ENCODE measurements at places on chromosomes 11 and 22. TPM values are rescaled to one million over a fixed set of nuclear protein-coding genes. Genes with fewer than 3 reads are reported as not detected.
A peak's percentile ranks its signal among the peaks of the same experiment; 100 is the strongest.

- peak; percentile 90 for DNase-seq
These were observed 13.1 kb downstream of the EEF1G start for GRCh38 chr11:62560566-62561103.

The OR6M1 gene
- not detected for total RNA-seq

GRCh38 chr11:67105964-67106363 lies 13.1 kb upstream of the KDM2A start:
- no peak for DNase-seq

The SERPIND1 gene
- total RNA-seq, result 1.7 TPM

The KREMEN1 gene
- total RNA-seq, result 49.8 TPM

The HBD gene
- not detected for total RNA-seq

DNA sequence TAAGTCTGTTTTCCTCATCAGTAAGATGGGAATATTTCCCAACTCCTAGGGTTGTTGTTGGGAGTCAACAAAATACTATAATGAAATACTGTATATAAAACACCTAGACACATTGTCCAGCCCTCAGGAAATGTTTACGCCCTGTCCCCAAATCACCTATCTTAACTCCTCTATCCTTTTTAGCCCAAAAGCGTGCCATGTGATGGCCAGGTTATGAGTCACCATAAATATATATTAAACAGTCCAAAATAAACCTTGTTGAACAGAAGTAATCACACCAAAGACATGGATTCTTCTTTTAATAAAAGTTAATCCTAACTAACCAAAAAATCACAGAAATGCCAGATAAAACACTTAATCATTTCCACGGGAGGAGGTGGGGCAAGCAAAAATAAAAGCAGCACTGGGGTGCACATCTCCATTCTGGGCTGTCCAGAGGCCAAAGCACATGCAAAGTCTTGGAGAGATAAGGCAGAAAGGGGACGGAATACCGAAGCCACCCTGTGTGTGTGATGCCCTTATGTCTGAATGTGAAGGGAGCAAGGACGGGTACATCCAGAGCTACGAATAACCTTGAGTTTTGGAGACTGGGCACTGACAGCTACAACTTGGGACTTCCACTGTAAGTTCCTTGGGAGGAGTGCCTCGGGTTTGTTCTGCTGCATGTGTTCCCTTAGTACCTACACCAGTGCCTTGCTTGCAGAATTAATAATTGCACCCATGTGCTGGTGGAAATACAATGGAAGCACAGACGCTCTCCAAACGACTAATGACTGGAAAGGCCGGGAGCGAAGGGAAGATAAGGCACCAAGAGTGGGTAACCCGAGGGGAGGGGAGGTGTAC lies 1.1 kb downstream of the OSBP start:
- no peak for DNase-seq

- peak; percentile 36 for DNase-seq
These were observed 2.1 kb downstream of the SOX10 start for GRCh38 chr22:37982151-37982785.

DNA sequence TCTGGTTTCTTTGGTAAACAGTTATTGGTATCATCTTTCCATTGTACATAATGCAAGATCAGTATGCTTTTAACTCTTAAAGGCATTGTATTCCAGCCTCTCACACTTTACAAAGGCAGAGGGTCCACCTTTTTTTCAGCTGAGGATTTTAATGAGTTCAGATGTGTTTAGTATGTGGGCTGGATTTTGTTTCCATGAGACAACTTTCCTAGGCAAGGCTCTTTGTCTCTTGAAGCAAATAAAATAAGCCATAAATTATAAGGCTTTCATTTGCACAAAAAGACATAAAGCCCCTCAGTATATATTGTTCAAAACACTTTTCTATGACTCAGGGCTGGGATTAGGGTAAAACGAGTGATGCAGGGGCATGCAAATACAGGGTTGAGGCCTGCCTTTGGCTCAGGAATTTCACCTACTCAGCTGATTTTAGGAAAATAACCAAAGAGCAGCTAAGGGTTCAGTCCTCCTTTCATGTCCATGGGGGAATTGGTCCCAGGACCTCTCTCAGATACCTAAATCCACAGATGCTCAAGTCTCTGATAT lies 7.6 kb downstream of the MMP20 start:
- no peak for DNase-seq

GRCh38 chr11:72676861-72677341 lies 2.7 kb upstream of the PDE2A start:
- DNase-seq, result peak; percentile 75

DNA sequence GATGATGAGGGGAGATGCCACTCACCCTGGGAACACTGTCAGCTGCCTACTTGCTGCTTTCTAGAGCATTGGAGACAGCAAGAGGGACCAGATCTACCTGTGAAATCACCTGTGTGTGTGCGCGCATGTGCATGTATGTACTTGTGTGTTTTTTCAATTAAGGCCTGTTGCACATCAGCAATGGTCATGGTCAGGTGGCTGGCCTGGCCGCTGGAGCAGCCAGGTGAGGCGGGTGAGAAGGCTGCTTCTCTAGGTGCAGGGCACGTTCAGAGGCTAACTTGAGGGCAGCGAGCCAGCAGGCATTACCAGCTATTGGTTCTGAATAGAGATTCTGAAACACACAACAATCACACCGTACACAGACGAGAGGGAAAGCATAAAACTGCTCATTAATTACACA lies 65.1 kb downstream of the PARVG start:
- no peak for DNase-seq

The RNF215 gene
- total RNA-seq, result 12.9 TPM

- DNase-seq, result peak; percentile 84
These were observed 41.8 kb downstream of the OSBPL5 start for GRCh38 chr11:3123305-3123704.

- DNase-seq, result no peak
These were observed 110.9 kb downstream of the KCNC1 start for GRCh38 chr11:17845431-17845881.

DNA sequence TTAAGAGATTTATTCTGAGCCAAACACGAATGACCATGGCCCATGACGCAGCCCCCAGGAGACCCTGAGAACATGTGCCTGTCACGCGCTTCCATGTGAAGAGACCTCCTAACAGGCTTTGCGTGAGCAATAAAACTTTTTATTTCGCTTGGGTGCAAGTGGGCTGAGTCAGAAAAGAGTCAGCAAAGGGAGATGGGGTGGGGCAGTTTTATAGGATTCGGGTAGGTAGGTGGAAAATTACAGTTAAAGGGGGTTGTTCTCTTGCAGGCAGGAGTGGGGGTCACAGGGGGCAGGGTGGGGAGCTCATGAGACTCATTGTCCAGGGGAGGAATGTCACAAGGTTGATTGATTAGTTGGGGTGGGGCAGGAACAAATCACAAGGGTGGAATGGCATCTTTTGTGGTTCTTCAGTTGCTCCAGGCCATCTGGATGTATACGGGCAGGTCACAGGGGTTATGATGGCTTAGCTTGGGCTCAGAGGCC lies 77.2 kb upstream of the FTH1 start:
- no peak for DNase-seq

DNA sequence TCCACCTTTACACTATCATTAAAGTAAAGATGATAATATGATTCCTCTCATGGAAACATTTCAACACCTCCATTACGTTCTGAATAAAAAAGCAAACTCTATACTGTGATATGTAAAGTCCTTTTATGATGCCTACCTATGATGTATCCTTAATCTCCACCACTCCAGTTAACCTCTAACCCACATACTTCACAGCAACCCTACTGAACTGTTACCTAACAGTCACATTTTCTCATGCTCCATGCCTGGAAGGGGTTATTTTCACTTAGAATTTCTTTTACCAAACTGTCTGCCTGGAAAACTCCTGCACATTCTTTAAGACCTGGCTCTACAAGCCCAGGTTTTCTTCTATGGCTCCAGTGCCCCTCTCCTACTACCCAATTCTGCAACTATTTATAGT lies 129.1 kb downstream of the FCHSD2 start:
- no peak for DNase-seq

The LGALS1 gene
- 599 TPM for total RNA-seq

DNA sequence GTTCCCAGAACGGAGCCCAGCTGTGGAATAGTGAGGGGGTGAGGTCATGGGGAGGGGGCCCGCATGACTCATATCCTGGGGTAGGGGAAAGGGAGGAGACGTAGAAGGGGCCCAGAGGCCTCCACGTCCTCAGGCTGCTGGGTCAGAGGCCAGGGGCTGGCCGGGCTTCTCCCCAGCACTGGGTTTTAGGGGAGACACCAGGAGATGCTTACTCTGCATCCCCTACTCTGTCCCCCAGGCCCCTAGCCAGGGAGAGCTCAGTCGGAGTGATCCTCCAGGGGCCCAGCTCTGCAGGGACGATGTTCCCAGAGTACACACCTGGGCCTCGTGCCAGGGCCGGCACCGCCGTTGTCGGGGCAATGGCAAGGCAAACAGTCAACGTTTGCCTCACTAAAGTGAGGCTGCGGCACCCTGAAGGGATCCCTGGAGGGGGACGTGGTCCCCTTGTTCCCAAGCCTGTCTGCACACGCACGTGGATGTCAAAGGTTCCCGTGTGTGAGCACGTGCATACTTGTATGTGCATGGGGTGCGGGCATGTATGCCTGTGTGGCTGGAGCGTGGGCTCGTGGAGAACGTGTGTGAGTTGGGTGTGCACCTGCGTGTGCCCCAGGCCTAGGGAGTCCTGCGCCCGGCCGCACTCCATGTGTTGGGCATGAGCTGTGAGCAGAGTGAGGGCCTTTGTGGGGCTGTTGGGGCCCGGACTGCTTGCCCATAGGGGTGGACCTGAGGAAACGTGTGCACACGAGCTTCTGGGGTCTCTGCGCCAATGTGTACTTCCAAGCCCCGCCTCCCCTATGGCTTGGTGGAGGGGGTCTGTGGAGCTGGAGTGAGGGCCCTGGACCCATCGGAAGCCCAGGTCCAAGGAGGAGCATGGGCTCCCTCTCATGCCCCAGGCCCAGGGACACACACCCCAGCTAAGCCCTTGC lies 14.2 kb downstream of the PRR33 start:
- peak; percentile 73 for DNase-seq

The ALX4 gene
- total RNA-seq, result not detected

DNA sequence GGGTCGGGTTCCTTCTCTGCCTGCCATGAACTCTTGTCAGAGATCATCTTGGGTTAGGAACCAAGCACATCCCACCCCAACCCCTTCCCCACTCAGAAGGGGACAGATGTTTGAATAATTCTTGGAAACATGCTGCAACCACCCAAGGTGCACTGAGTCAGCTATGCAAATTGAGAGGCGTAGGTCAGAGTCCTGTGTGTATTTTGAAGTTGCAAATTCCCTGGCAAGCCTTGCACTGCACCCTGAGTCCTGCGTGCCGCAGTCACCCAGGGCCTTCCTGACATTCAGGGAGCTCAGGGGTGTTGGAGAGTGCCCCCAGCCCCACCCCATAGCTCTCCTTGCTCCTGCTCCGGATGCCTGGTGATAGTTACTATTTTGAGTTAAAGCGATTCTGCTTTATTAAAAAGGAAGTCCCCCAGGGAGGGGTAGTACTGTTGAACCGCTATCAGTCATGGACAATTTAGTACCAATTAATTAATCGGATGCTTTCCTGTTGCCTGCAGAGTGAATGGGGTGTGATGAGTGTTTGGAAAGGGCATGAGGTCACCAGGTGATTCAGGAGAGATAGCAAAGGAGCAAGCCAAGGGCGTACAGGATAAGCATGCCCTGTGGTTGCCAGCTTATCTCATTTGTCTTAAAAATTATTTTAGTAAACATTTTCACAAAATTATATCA lies 123.7 kb downstream of the GRIK4 start:
- DNase-seq, result no peak
